RPMI7951 (cell line): ENCODE measurements at places on chromosomes 13 and 19.

DNA sequence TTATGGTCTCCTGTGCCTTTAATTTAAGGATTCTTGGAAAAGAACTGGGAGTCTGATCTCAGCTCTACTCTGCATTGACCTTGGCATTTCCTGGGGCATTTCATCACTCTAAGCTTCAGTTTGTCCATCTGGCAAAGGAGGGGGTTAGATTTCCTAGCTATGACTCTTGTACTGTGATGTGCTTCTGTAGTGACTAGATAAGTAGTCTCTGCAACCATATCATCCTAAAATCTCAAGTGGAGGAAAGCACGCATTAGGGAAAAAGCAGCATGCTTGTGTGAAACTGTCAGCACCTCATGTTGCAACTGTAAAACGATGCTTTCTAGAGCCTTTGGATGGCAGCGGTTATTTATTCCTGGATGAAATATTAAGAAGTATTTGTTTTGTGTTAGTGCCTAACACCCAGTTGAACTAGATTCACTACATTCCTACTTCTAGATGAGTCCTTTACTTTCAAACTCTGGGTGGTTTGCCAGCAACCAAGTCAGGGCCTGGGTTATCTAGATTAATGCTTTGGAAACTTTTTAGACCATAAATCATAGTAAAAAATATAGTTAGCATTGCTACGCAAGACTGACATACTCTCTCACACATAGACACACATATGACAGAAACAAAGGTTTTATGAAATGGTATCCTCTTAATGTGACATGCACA is 6.8 kb downstream of the WDFY2 start:
- peak; percentile 94 for DNase-seq

- DNase-seq = peak; percentile 7
Measured at GRCh38 chr13:84917252-84917878, 881.9 kb downstream of the SLITRK6 start.

- no peak for DNase-seq
Measured at GRCh38 chr13:114071991-114072390, 60.4 kb downstream of the RASA3 start.

- peak; percentile 86 for DNase-seq
Measured at GRCh38 chr19:53553865-53554791, 16.2 kb downstream of the ZNF331 start.

DNA sequence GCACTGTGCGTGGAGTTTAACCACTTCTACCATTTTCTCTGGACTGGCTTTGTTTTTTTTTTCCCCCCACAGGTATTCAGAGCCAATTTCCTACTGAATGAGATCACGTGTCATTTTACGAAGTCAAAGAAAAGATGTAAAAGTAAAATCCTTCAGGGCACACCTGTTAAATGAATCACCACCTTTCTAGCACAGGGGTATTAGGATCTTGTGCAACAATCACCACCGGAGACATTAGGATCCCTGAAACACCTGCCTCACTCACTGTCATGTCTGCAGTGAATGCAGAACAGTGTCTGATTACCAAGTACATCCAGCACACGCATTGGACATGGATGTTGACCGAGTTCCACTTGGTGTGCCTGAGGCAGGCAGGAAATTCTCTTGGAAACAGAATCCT is 17.2 kb downstream of the BRD4 start:
- DNase-seq = no peak

DNA sequence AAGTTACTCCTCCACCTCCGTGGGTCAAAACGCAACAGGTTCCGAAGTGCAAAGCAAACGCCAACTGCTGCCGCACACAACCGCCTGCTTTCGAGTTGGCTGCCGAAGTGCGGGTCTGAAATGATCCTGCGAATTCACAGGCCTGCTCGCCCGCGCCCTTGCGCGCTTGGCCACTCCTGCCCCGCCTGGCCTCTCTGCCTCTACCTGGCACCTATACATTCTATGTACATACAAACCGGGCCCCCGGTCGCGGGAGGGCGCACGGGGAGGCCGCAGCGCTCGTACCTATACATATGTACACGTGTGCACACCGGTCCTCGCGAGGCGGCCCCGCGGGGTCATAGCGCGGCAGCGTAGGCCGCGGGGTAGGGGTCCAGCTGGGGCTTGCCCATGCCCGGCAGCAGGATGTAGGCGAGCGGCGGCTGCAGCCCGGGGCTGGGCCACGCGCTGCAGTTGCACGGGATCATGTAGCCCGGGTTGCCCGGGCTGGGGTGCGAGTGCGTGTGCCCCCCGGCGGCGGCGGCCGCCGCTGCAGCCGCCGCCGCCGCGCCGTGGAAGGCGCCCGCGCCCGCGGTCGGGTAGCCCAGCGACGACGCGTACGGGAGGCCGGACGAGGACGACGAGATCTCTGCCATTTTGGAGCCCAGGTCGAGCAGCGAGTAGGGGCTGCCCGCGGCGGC is 1.3 kb downstream of the SOX21 start:
- DNase-seq = no peak

DNA sequence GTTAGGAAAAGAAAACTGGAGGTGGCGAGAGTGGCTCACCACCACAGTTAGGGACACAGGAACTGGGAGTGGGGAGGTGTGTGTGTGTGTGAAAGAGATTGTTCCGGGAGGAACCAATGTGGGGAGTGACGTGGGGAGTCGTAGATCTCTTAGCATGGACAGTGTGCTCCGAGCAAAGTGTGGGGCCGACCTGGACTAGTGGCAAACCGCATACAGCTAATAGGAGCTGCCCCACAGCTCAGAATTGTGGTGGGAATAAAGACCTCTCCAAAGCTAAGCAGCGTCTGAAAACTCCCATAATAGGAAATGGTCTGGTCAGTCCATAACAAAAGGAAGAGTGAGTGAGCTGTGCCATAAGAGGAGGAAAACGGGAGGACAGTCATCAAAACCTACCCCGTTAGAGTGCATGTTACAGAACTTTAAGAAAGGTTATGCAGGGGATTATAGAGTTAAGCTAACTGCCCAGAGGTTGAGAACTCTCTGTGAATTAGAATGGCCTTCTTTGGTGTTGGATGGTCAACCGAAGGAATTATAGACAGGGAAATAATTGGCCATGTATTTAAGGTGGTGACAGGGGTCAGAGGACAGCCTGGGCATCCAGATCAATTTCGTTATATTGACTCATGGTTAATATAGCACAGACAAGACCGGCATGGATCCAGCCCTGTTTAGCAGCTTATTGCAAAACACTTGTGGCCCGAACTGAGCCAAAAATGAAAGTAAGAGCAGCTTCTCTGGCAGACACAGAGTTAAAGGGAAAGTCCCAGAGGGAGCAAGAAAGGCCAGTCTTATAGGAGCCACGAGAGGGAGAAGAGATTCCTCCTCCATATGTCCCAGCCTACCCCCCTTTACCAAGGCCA is 8.9 kb upstream of the SLC15A1 start:
- peak; percentile 76 for DNase-seq

DNA sequence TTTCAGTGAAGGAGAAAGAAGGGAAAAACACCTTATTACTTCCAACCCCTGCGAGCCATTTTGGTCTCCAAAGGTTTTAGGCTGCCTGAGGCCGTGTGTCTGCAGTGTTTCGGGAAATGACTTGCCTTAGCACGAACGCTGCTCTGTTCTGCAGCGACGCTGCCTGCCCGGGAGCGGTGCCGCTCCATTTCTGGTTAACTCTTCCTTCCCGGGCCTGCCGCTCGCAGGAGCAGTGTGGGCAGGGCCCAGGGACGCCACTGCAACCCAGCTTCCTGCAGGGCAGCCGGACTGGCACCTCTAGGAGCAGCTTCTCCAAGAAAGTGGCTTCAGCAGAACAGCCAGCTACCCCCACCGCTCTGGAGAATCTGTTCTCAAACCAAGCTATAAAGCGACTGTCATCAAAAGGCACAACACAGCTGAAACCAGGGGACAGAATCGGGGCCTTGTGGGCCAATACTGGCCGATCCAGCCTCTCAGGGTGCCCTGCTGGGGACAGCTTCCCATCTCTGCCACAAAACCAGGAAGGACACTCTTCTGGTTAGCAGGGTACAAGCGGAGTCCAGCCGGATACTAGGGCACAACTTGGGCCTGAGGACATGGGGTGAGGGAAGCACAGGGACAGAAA is 72.2 kb downstream of the KCTD15 start:
- peak; percentile 82 for DNase-seq

DNA sequence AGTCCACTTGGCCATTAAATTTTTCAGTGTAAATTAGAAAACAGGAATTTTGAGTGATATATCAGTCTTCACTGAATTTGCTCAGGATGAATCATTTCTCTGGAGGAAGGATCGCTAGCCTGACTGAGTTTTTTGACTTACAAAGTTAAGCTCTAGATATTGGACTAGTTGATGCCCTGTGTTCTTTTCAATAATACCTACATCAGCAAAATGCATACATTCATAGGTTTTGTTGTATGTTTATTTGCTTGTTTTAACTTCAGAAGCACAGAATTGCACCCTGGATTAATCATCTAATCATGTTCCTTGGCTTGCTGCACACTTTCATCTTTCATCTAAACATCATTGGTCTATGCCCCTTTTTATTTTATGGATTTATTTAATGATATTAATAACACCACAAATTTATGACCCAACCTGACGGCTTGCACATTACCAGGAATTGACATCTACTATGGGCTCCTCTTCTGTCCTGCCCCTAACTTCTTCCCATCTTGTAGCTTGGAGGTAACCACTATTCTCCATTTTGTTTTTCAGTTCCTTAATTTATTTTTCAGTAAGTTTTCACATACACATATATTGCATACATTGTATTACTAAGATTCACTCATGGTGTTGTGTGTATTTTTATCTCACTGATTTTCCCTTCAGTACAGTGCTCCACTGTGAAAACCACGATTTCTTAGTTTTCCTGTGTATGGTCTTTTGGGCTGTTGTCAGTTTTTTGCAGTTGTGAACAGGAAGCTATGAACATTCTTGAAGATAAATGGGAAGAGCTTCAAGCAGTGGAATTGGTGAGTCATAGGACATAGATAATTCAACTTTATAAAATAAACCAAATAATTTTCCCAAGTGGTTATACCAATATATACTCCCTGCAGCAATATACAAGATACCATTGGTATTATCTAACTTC is 23.3 kb downstream of the COMMD6 start:
- peak; percentile 40 for DNase-seq

GRCh38 chr19:20840371-20840770 is 64.3 kb downstream of the ZNF66 start:
- DNase-seq = no peak

- no peak for DNase-seq
Measured at GRCh38 chr13:43515531-43515930, 271.2 kb downstream of the ENOX1 start.

DNA sequence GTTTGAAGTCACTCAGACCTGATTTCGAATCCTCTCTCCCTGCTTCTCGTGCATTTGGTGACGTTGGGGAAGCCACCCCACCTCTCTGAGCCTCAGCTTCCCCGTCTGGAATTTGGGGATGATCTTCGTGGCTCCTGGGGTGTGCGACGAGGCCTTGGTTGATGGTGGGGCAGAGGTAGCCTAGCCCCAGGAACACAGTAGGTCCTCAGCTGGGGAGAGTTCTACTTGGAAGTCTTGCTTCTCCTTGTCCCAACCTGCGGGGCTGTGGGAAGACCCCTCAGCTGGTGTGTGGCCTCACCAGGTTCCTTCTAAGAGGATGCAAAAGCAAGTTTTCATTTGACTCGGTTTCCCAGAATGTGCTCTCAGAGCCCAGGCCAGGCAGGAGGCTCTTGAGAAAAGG is 13.1 kb downstream of the HPN start:
- no peak for DNase-seq

DNA sequence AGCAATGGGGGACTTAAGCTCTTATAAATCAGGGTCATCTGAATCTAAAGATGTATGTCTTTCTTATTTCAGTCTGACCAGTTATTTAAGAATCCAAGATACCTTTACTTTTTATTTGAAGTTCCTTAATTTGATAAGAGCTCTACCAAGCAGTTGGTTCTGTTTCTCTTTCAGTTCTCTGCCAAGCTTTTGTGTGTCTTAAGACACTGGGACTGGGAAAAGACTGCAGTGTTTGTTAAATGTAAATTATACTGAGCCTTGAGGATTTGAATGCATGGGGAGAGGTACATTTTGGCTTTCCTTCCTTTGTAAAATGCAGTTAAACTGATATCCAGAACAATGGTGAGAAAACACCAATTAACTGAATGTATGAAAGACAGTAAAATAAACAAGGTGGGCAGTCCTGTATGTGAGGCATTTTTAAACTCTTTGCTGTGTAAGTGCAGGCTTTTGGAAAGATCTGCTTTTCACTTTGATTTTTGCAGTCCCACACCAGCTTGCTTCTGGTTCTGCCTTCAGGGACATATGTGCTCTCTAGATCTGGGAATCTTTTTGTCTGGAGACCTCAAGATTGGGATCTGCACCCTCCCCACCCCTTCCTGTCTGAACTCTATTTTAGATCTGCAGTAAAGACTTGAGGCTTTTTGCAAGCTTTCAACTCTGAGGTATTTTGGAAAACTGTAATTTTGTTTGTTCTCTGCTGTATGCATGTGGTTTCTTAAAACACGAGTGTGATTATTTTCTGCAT is 77.6 kb downstream of the LRCH1 start:
- DNase-seq = peak; percentile 21

GRCh38 chr19:8618751-8619150 is 8.2 kb upstream of the ADAMTS10 start:
- DNase-seq = peak; percentile 22

- DNase-seq = peak; percentile 11
Measured at GRCh38 chr13:44967704-44968433, 21.4 kb downstream of the NUFIP1 start.

- DNase-seq = no peak
Measured at GRCh38 chr13:45439008-45439407, 20.8 kb upstream of the SLC25A30 start.

DNA sequence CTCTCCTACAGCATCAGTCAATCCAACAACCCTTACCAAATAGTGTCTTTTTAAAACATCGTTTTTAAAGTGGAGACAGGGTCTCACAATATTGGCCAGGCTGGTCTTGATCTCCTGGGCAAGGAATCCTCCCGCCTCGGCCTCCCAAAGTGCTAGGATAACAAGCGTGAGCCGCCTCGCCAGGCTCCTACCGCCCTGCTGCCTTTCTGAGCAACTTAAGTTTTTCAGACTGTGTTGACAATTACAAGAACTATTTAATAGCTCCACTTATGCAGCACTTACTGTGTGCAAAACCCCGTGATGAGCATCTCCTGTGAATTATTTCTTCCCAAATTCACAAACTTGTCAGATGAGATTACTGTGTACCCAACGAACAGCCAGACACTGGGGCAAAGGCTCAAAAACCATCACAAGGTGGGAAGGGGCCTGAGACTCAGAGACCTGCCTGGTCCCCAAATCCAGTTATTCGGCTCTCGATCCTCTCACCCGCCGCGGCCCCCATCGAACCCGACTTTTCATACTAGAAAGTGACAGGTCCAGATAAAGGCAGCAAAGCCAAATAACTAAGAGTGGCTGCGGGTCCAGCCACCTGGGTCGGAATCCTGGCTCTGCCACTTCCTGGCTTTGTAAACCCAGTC is 581 bp downstream of the RPL18 start:
- no peak for DNase-seq

DNA sequence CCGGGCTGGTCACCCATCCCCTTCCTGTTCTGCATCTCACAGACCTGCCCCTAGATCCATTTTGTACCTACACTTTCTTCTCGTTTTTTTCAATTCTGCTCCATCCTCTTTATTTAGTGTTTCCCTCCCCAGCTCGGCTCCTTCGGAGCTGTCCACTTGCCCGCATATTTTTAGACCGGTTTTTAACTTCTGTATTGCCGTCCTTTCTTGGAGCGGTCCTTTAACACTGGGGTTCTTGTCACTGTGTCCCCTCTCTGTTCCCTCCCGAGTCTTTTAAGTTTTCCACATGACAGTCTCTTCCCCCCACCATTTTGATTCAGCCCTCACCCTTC is 1.7 kb downstream of the ARHGAP35 start:
- no peak for DNase-seq

- DNase-seq = no peak
Measured at GRCh38 chr19:51326216-51327065, 15.0 kb downstream of the IGLON5 start.

GRCh38 chr13:45207319-45207718 is 6.5 kb upstream of the KCTD4 start:
- no peak for DNase-seq

GRCh38 chr19:16048583-16048982 is 27.7 kb upstream of the TPM4 start:
- no peak for DNase-seq
